ENCODE measurements at places on chromosomes 5 and 9.

DNA sequence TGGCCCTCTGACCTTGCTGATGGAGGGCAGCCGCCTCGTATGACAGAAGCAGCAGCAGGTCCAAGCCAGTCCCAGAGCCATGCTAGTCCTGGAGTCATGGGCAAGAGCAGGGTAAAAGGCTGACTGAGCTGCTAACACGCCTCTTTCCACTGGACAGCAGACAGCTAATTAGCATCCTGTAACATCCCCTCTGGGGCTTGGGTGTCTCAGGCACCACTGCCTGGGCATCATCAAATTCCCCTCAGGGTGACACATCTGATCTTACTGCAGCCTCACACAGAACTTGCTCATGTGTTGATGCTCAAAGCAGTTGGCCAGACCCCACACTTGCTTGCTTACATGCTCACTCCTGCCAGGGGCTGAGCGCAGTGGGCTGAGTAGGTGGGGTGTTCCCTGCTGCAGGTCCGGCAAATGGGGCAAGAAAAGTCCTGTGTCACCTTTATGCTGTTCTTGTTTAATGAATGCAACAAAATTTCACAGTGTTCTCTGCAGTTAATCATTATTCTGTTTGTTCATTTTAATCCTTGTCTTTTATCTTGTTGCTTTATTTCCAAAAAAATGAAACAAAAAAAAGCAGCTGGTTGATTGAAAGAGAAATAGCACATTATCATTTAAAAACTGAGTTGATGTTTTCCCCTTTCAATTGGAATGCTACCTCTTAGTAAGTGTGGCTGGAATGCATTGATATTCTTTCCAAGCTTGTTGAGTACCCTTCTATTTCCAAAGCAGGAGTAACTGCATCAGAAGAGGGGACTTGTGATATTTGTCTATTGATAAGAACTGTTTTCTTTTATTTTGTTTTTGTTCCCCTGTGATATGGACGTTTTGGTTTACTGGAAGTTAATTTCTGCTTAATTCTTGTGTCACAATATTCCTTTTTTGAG, 254.1 kb downstream of the CDH18 start:
- DNase-seq = no peak

DNA sequence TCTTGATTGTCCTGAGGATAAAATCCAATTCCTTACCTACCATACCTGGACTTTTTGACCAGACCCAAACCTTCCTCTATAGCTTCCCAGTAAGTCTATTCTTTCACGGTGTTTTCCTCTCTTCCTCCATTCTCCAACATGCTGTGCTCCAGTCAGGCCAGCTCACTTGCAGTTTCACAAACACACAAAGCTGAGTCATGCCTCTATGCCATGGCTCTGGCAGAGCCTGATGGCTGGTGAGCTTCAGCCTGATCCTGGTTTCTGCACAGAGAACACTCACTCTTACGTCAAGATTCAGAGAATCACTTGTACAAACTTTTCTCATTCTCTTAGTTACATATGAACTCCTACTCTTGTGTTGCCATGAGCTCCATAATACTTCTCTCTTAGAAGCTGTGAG, 27.7 kb upstream of the PAX5 start:
- no peak for DNase-seq

- no peak for DNase-seq
Observed at GRCh38 chr5:135042595-135042994, 8.6 kb upstream of the PITX1 start.

- DNase-seq = no peak
Observed at GRCh38 chr5:121573721-121574382, 277.8 kb upstream of the FTMT start.

DNA sequence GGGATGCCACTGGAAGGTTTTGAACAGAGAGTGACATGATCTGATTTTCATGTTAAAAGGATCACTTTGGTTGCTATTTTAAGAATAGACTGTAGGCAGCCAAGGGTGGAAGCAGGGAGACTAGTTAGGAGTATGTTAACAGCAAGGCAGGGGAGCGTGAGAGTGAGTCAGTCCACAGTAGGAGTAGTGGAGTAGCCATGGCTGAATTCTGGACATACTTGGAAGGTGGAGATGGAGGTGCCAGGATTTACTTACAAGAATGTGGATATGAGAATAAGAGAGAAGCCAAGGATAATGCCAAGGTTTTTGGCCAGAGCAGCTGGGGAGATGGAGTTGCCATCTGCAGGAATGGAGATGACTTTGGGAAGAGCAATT, 118.8 kb downstream of the GALNT10 start:
- no peak for DNase-seq

- no peak for DNase-seq
Observed at GRCh38 chr5:107724642-107725041, 53.9 kb upstream of the EFNA5 start.

DNA sequence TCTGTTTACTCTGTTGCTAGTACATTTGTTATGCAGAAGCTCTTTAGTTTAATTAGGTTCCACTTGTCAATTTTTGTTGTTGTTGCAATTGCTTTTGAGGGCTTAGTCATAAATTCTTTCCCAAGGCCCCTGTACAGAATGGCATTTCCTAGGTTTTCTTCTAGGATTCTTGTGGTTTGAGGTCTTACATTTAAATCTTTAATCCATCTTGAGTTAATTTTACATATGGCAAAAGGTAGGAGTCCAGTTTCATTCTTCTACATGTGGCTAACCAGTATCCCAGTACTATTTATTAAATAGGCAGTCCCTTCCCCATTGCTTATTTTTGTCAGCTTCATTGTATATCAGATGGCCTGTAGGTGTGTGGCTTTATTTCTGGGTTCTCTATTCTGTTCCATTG, 792.4 kb downstream of the PTPRD start:
- DNase-seq = no peak

- no peak for DNase-seq
Observed at GRCh38 chr5:147956842-147957223, 50.5 kb upstream of the C5orf46 start.

DNA sequence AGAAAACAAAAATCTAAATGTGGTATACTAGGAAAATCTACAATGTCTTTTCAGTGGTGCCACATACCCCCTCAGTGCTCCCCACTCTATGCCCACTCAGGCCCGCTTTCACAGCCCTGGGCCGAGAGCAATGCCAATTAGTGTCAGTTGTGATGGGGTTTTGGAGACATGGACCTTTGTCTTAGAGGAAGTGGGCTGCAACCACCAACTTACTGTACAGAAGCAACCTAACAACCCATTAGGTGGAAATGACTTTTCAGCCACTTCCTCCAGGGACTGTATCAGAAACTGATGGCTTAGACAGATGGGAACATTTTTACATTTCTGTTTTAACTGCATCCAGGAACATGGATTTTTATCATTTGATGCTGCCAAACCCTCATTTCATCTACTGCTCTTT, 268.0 kb downstream of the BNC2 start:
- DNase-seq = no peak

- no peak for DNase-seq
Observed at GRCh38 chr5:40649463-40650030, 30.2 kb upstream of the PTGER4 start.

DNA sequence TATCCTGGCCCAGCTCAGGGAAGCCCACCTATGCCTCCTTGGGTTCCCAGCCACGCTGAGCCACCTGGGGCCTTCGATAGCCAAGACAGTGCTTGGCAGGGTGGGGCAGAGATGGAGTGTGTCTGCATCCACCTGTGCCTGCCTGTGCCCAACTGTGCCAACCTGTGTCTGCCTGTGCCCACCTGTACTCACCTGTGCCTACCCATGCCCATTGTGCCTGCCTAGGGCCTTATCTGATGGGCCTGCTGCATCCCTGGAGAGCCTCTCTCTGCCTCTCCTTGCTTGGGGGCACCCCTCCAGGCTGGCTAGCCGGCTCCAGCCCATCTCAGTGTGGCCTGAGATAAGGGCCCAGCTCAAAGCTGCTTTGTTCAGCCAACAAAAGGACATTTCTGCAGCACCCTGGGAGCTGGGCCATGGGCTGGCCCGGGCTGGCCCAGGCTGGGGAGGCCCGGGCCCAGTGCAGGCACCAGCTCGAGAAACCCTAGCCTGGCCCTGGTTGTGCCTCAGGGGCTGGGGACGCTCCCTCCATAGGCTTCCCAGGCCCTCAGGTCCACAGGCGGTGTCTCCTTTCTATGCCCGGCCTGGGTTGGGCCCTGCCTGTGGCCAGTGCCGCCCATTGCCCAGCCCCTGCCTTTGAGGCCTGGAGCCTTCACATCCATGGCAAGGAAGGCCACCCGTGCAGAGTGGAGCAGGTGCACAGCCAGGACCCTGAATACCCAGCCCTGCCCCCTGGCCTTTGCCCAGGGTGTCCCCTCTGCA, 37.3 kb upstream of the NOTCH1 start:
- no peak for DNase-seq

DNA sequence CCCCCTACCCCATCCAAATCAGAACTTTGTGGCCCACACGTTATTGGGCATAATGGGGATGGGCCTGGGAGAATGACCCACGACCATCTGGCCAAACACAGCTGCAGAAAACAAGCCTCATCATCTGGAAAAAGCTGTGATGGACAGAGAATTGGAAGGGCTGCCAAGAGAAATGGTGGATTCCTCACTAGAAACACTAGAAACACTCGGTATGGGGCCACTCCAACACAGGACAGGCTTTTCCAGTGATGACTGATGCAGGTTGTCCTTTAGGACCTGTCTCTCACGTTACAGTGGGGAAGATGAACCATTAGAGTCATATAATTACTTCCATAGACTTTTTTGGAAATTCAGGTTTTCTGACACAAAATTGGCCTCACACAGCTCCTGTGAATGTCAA, 172.4 kb upstream of the TARS1 start:
- no peak for DNase-seq

DNA sequence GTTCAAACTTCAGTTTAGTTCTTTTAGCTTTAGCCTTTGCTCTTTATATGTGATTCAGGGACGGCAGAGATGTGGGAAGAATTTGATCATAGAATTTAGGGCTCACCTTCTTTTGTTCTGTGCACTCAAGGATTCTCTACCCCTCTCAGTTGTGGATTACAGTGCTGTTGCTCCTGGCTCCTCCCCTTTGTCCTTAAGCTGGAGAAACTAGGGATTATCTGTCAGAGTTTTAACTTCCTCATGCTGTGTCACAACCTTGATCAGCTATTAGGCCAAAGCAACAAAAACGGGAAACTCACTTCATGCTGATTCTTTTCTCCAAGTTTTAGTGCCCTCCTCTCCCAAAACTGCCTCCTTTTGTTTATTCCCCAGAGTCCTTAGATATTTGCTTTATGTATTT, 13.0 kb upstream of the PCDHAC2 start:
- no peak for DNase-seq

- DNase-seq = no peak
Observed at GRCh38 chr5:132428484-132429462, 59.3 kb downstream of the SLC22A5 start.

GRCh38 chr5:151675611-151676313, 11.0 kb downstream of the SPARC start:
- no peak for DNase-seq

GRCh38 chr5:40346901-40347300, 332.8 kb upstream of the PTGER4 start:
- DNase-seq = no peak

GRCh38 chr5:92775711-92776615, 805.1 kb downstream of the NR2F1-AS1 start:
- DNase-seq = no peak

- no peak for DNase-seq
Observed at GRCh38 chr5:57716661-57717060, 234.1 kb upstream of the ACTBL2 start.

DNA sequence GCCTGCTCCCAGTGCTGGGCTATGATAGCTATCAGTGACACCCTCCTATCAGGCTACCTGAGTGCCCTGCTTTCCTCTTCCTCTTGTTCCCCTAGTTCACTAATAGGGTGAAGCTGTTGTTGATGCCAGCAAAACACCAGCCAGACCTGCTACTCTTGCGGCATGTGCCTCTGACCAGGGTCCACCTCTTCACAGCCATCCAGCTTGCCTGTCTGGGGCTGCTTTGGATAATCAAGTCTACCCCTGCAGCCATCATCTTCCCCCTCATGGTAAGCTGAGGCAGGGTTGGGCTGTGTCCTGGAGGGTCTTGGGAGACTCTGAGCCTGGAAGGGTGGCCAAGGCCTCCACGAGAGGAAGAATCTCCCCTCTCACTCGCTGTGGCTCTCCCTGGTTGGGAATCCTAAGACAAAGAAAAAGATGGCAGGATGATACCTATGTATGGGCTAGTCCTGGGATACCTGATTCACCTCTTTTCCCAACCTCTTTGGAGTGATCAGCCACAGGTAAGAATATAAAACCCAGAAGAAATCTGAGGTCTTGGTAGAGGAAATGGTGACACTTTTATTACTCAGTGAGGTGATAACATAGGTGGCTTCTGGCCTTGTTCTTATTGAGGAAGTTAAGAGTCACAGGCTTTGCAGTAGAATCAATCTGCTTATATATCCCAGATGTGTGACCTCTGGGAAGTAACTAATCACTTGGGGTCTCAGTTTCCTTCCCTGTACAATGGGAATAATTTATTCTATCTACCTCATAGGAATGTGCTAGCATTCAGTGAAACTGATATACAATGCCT, 11.6 kb downstream of the SLC4A9 start:
- DNase-seq = no peak

DNA sequence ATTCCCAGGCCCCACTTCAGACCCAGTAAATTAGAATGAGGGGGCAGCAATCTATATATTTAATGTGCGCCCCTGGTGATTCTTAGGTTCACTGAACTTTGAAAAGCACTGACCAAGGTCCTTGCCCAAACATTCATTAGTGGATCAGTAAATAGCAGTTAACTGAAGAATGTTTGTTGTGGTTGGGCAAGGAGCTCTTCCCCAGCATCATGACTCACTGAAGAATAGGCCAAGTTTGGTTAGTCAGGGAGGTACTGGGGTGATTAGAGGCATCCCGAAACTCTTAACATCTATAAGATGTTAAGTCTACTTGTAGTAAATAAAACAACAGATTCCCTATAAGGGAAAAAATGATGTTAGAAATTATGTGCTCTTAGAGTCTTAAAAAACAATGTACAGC, 833 bp upstream of the MROH2B start:
- DNase-seq = no peak

GRCh38 chr9:35776018-35776417, 15.4 kb upstream of the NPR2 start:
- DNase-seq = peak; percentile 77

DNA sequence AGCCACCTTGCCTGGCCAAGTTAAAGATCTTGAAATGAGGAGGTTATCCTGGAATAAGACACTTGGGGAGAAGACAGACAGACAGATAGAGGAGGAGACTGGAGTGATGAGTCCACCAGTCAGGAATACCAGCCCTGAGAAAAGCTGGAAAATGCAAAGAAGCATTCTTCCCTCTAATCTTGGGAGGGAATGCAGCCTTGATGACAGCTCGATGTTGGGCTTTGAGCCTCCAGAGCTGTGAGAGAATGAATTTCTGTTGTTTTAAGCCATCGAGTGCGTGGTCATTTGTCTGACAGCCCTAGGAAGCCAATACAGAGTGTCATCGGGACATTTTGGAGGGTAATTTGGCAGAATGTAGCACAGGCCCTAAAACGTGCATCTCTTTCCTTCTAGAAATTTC, 199.1 kb upstream of the IER5L start:
- no peak for DNase-seq

Measured in SHP77 treated with DMSO at 0.1 percent for 48 hours (cell line).